Activated CD4-positive, alpha-beta memory T cell treated with anti-CD3 and anti-CD28 coated beads for 36 hours (primary cell): ENCODE measurements at places on chromosomes 11 and 22. TPM values are rescaled to one million over a fixed set of nuclear protein-coding genes. Genes with fewer than 3 reads are reported as not detected.

GRCh38 chr11:94835594-94835927 is 67.4 kb downstream of the AMOTL1 start:
- no peak overlapping the region for H3K4me3 ChIP-seq
- peaks cover 5% of the 10 kb centered on the region for H3K27me3 ChIP-seq
- DNase-seq: no peak

- H3K27ac ChIP-seq: no peak overlapping the region
- peaks cover 20% of the 10 kb centered on the region for H3K4me1 ChIP-seq
- DNase-seq: no peak
- H3K27me3 ChIP-seq: peaks cover 7% of the 10 kb centered on the region
These were observed 8.2 kb upstream of the PRRG4 start for GRCh38 chr11:32821517-32821916.

Gene CHADL
- total RNA-seq: 0.21 TPM

DNA sequence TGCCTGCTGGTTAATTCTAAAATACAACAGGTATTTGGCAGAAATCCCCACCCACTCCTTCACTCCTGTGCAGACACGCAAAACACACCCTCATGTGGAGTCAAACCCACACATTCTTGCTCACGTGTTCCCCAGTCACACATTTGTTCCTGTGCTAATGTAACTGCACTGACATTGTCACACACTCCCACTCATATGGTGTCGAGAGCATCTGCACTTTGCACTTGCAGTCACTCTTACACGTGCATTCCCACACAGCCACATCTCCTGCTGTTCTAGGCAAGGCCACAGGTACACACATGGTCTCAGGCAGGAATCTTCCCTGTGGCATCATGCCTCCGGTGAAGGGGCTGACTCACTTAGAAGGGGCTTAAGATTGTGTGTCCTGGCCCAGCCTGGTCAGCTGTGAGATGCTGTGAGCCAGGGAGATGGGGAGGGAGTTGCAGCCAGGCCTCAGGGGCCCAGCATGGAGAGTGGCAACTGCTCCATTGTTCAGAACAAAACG is 395.0 kb downstream of the TENM4 start:
- peaks cover 2% of the 10 kb centered on the region for H3K27me3 ChIP-seq
- DNase-seq: no peak
- no peaks in the 10 kb centered on the region for H3K36me3 ChIP-seq
- H3K4me3 ChIP-seq: no peak overlapping the region
- H3K27ac ChIP-seq: no peak overlapping the region

DNA sequence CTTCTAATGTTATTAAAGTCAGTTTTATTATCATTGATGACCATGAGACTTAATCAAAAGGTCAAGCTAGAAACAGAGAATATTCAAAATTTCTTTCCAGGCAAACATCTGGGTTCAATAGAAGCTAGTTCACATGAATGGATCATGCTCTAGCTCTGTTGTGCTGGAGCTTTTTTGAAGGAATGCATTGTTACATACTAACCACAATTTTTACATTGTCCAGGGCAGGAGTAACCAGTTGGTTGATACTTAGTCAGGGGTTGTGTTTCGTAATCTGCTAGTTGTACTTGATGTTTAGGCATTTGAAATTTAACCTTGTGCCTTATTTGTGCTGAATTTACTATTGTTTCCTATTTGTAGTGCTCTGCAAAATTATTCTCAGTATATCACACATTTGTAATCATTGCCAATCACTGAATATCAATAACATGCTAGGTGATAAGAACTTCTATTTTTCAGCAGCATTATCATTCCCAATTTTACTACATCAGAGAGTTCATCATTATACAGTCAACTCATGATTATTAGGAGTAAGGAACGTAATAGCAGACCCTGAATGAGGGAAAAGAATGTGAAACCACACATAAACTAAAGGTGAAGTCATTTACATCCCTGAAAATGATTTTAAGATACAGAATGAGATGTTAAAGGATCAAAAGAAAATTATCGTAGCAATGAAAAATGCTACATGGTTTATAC is 23.2 kb downstream of the NF2 start:
- H3K27ac ChIP-seq: no peak overlapping the region
- H3K4me3 ChIP-seq: no peak overlapping the region
- H3K4me1 ChIP-seq: peaks cover 53% of the 10 kb centered on the region
- DNase-seq: no peak

Gene CDC42BPG
- 0.39 TPM for total RNA-seq

Gene NCR3LG1
- 0.82 TPM for total RNA-seq

Gene OR52I2
- not detected for total RNA-seq
